Activated CD8-positive, alpha-beta memory T cell treated with anti-CD3 and anti-CD28 coated beads, Interleukin-2, amount 10 ng/mL, durations not matched to agents 7 days and 5 days (primary cell): ENCODE measurements at places on chromosomes 4 and X. TPM values are rescaled to one million over a fixed set of nuclear protein-coding genes. Genes with fewer than 3 reads are reported as not detected.

DNA sequence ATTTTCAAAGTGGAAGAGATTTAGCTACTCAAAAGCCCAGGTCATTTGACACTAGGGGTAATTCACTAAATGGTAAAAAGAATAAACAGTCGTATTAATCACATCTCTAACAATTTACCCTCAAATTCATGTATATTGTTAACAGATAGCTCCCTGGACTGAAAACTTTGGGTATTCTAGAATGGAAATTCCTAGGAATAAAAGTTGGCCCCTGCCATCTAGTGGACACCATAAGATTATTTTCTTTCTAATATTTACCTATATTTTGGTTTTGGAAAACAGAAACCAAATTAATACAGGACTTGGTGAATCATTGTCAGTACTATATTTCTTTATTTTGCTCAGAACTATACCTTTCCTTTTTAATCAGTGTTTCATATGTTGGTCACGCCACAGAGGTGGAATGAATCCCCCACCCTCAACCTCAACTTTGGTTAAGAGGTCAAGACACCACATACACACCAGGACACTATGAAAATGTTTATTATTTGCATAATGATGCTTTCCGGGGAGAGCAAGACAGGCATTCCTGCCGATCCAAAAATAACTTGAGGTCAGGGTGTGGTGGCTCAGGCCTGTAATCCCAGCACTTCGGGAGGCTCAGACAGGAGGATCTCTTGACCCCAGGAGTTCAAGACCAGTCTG is 96.2 kb upstream of the APOOL start:
- H3K4me1 ChIP-seq = no peaks in the 10 kb centered on the region
- H3K27ac ChIP-seq = no peak overlapping the region
- no peak for DNase-seq
- no peaks in the 10 kb centered on the region for H3K27me3 ChIP-seq
- no peak overlapping the region for H3K4me3 ChIP-seq

DNA sequence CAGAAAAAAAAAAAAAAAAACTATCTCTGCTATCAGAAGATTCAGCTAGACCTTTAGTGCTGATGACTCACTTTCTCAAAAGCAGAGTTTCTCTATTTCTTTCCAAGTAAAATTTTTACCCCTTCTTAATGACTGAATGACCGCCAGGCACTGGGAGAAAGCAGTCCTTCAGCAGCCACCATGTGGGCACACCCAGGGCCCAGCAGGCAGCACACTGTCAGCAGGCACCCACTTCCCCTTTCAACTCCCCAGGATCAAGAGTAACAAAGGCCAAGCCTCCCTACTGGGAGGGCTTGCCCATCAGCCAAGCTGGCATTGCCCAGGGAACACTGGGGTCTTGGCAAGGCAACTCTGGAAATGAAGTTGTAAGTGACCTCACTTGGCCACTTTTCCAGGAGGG is 201.9 kb upstream of the MAMLD1 start:
- no peak for DNase-seq
- H3K27ac ChIP-seq = no peak overlapping the region
- H3K27me3 ChIP-seq = no peaks in the 10 kb centered on the region
- no peak overlapping the region for H3K4me3 ChIP-seq

The DDX53 gene
- total RNA-seq = not detected

The SUPT20HL1 gene
- total RNA-seq = not detected

The S100P gene
- 1.3 TPM for total RNA-seq

DNA sequence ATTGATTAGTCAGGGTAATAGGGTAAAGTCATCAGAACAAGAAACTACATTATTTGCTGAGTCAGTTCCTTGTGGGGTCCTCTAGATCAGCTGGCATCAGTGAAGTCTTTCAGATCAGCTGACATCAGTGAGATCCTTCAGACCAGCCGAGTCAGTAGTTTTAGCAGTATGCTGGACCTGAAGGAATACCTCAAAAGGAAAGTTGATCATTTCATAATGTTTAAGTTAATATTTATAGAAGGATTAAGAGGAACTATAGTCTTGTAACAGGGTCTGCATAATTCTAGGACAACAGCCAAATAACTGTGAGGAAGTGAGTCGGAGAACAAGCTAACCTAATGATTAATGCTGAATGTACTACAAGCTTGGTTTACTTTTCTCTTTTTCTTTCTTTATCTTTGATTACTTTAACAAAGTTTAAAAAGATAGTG is 958 bp upstream of the UGT2B7 start:
- H3K36me3 ChIP-seq = no peaks in the 10 kb centered on the region
- no peak overlapping the region for H3K27ac ChIP-seq
- H3K4me1 ChIP-seq = no peaks in the 10 kb centered on the region
- DNase-seq = no peak
- no peaks in the 10 kb centered on the region for H3K27me3 ChIP-seq
- no peak overlapping the region for H3K4me3 ChIP-seq

The RNF175 gene
- not detected for total RNA-seq

- H3K4me3 ChIP-seq = no peak overlapping the region
- no peak overlapping the region for H3K27ac ChIP-seq
- H3K36me3 ChIP-seq = no peaks in the 10 kb centered on the region
- H3K27me3 ChIP-seq = no peaks in the 10 kb centered on the region
- no peak for DNase-seq
Observed at GRCh38 chr4:43837171-43837570, 611.4 kb downstream of the KCTD8 start.

GRCh38 chr4:109590905-109591304 is 30.9 kb downstream of the MCUB start:
- H3K27me3 ChIP-seq = no peaks in the 10 kb centered on the region
- peaks cover 21% of the 10 kb centered on the region for H3K36me3 ChIP-seq
- no peak overlapping the region for H3K4me3 ChIP-seq
- no peak for DNase-seq
- no peak overlapping the region for H3K27ac ChIP-seq
- H3K4me1 ChIP-seq = peaks cover 26% of the 10 kb centered on the region

DNA sequence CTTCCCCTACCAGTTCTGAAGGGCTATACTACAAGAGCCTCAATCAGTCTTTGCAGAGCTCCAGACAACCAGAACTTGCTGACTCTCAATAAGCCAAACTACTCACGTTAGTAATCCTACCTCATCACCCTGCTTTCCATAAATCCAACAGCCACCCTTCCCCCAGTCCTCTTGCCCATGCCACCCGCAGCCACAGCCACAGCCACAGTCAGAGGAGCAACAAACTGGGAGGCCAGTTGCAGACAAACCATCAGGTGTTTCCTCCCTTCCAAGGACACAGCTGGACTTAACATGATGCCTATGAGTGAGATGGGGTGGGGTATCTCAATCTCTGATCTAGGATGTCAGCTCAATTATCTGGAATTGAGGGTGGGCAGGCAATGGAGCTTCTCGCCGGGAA is 1.0 kb downstream of the GABRA3 start:
- no peak overlapping the region for H3K4me3 ChIP-seq
- peaks cover 2% of the 10 kb centered on the region for H3K27me3 ChIP-seq
- H3K36me3 ChIP-seq = no peaks in the 10 kb centered on the region
- DNase-seq = no peak
- H3K4me1 ChIP-seq = no peaks in the 10 kb centered on the region
- H3K27ac ChIP-seq = no peak overlapping the region

GRCh38 chr4:189060104-189060503 is 880.6 kb upstream of the FRG1 start:
- H3K4me1 ChIP-seq = no peaks in the 10 kb centered on the region
- no peak for DNase-seq
- H3K27me3 ChIP-seq = no peaks in the 10 kb centered on the region
- H3K4me3 ChIP-seq = no peak overlapping the region
- no peaks in the 10 kb centered on the region for H3K36me3 ChIP-seq
- H3K27ac ChIP-seq = no peak overlapping the region

- peaks cover 65% of the 10 kb centered on the region for H3K4me1 ChIP-seq
- DNase-seq = no peak
- H3K36me3 ChIP-seq = peaks cover 7% of the 10 kb centered on the region
- H3K27ac ChIP-seq = peak overlapping the region; percentile 54
- H3K4me3 ChIP-seq = peak overlapping the region; percentile 25
Observed at GRCh38 chrX:13692771-13693231, 3.9 kb downstream of the RAB9A start.

GRCh38 chr4:147991543-147992283 is 259.8 kb downstream of the ARHGAP10 start:
- no peaks in the 10 kb centered on the region for H3K36me3 ChIP-seq
- H3K27ac ChIP-seq = no peak overlapping the region
- no peak overlapping the region for H3K4me3 ChIP-seq
- H3K27me3 ChIP-seq = no peaks in the 10 kb centered on the region
- DNase-seq = no peak

The PHKA2 gene
- total RNA-seq = 17.5 TPM

The TMEM255A gene
- total RNA-seq = 0.15 TPM

GRCh38 chrX:137352101-137352660 is 213.7 kb upstream of the ZIC3 start:
- H3K27ac ChIP-seq = no peak overlapping the region
- H3K4me1 ChIP-seq = no peaks in the 10 kb centered on the region
- no peaks in the 10 kb centered on the region for H3K27me3 ChIP-seq
- DNase-seq = no peak
- H3K4me3 ChIP-seq = no peak overlapping the region
- no peaks in the 10 kb centered on the region for H3K36me3 ChIP-seq

GRCh38 chrX:71216485-71216884 is 6.5 kb upstream of the GJB1 start:
- H3K27ac ChIP-seq = no peak overlapping the region
- H3K36me3 ChIP-seq = no peaks in the 10 kb centered on the region
- no peaks in the 10 kb centered on the region for H3K27me3 ChIP-seq

DNA sequence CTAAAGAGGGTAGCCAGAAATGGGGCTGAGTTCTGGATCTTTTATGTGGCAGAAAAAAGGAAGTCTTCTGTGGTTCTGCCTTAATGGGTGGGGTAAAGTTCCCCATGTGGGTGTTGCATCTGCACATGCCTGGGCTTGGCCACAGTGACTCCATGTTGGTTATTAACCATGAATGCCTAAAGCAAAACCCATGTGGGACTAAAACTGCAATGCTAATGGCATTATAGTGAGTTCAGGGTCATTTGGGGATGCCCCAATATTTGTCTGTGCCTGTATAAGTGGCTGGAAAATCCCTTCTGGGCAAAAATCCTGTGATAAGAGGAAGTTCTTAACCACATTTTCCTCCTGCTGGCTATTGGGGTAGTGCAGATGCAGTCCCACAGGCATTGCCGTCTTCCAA is 857.4 kb downstream of the FAT4 start:
- no peaks in the 10 kb centered on the region for H3K4me1 ChIP-seq
- no peak for DNase-seq
- no peaks in the 10 kb centered on the region for H3K27me3 ChIP-seq
- H3K36me3 ChIP-seq = no peaks in the 10 kb centered on the region
- no peak overlapping the region for H3K4me3 ChIP-seq
- no peak overlapping the region for H3K27ac ChIP-seq

The CFAP99 gene
- not detected for total RNA-seq

GRCh38 chrX:123217728-123218127 is 33.6 kb downstream of the GRIA3 start:
- no peak for DNase-seq
- H3K27me3 ChIP-seq = no peaks in the 10 kb centered on the region
- no peak overlapping the region for H3K4me3 ChIP-seq

GRCh38 chrX:118519411-118520215 is 24.0 kb downstream of the DOCK11 start:
- H3K27me3 ChIP-seq = no peaks in the 10 kb centered on the region
- H3K36me3 ChIP-seq = peaks cover 4% of the 10 kb centered on the region
- peaks cover 49% of the 10 kb centered on the region for H3K4me1 ChIP-seq
- no peak for DNase-seq
- no peak overlapping the region for H3K27ac ChIP-seq

GRCh38 chrX:120761810-120762209 is 113.9 kb downstream of the CT47B1 start:
- no peak overlapping the region for H3K4me3 ChIP-seq
- DNase-seq = no peak
- H3K36me3 ChIP-seq = no peaks in the 10 kb centered on the region
- peaks cover 3% of the 10 kb centered on the region for H3K27me3 ChIP-seq
- H3K27ac ChIP-seq = no peak overlapping the region
